Stimulated activated CD8-positive, alpha-beta memory T cell treated with anti-CD3 and anti-CD28 coated beads, Interleukin-15, amount 100 ng/mL, for 24 hours (primary cell): ENCODE measurements at places on chromosomes 11 and 22.

DNA sequence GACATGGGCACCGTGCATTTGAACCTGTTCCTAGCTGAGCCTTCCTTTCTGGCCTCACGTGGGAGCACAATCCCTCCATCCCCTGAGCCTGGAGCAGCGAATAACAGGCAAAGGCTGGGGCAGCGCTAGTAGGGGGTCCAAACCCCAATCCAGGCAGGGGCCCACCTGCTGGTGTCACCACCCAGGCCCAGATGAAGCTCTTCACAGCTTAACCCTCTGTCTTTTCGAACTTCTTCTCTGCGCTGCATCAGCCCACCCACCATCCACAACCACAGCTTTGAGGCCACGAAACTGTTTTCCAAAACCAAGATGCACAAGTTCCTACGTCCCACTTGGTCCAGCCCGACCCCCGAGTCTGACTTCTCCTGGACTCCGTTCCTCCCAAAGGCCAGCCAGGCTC is 11.5 kb downstream of the KCNC1 start:
- DNase-seq = no peak

- no peak for DNase-seq
Measured at GRCh38 chr11:86511086-86511551, 136.4 kb downstream of the CCDC81 start.

DNA sequence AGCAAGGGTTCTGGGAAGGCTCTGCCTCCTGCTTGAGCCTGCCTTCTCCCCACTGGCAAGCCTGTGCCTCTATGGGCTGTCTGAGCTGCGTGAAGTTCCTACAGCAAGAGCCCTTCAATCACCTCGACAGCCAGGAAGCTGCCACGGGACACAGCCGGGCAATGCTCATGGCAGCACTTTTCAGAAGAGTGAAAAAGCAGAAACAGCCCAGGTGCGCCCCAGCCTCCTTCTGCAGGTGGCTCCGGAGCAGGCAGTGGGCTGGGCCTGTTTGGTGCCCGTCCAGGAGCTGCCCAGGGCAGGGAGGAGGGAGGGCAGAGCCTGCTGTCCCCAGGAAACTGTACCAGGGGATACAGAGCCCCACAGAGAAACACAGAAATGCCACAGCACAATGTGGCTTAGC is 24.6 kb upstream of the COMT start:
- DNase-seq = no peak

DNA sequence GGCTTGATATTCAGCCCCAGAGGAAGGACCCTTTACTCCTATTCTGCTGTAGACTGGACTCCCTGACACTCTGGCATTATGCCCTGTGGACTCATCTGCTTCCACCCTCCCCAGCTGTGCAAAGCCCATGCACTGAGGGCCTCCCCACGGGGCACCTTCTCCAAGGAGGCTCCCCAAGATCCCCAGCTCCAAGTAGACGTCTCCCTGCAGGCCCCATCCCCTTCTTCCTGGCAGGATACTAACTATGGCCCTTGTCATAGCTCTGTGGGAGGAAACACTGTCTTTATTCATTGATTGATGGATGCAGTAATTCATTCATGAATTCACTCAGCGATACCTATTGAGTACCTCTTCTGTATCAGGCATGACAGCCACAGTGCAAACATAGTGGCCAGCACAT is 15.3 kb upstream of the APOL6 start:
- no peak for DNase-seq

- no peak for DNase-seq
Measured at GRCh38 chr22:50683994-50684371, 11.4 kb downstream of the SHANK3 start.

- no peak for DNase-seq
Measured at GRCh38 chr11:111909378-111909777, 2.2 kb downstream of the CRYAB start.

GRCh38 chr11:125960771-125961170 is 14.9 kb downstream of the VSIG10L2 start:
- DNase-seq = no peak

- DNase-seq = no peak
Measured at GRCh38 chr11:123640677-123641494, 13.5 kb downstream of the SCN3B start.

DNA sequence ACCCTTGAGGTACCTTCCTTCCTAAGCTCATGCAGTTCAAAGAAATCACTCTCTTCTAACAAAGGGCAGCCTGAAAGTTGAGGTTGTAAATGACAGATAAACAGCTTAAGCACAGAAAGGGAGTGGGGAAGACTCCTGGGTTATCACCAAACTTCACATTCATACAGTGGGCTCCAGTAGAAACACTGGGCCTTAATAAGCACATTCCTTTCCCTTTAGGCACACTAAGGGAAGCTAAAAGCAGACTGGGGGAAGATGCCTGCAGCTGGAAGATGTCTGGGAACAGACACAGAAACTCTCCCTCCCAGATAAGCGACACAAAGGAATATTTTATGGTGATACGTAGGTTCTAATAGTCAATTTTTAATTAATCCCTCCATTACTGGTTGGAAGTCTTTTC is 350.3 kb upstream of the MPPED2 start:
- DNase-seq = no peak

GRCh38 chr11:102589047-102589459 is 36.1 kb downstream of the MMP20 start:
- no peak for DNase-seq

DNA sequence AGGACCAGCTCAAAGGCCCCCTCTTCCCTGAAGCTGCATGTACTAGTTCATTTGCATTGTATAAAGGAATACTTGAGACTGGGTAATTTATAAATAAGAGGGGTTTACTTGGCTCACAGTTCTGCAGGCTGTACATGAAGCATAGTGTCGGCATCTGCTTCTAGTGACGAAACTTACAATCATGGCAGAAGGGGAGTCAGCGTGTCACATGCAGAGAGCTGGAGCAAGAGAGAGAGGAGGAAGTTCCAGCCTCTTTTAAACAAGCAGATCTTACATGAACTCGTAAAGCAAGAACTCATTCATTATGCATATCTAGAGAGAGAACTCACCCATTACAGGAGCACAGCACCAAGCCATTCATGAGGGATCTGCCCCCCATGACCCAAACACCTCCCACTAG is 7.1 kb upstream of the HMGXB4 start:
- DNase-seq = no peak

DNA sequence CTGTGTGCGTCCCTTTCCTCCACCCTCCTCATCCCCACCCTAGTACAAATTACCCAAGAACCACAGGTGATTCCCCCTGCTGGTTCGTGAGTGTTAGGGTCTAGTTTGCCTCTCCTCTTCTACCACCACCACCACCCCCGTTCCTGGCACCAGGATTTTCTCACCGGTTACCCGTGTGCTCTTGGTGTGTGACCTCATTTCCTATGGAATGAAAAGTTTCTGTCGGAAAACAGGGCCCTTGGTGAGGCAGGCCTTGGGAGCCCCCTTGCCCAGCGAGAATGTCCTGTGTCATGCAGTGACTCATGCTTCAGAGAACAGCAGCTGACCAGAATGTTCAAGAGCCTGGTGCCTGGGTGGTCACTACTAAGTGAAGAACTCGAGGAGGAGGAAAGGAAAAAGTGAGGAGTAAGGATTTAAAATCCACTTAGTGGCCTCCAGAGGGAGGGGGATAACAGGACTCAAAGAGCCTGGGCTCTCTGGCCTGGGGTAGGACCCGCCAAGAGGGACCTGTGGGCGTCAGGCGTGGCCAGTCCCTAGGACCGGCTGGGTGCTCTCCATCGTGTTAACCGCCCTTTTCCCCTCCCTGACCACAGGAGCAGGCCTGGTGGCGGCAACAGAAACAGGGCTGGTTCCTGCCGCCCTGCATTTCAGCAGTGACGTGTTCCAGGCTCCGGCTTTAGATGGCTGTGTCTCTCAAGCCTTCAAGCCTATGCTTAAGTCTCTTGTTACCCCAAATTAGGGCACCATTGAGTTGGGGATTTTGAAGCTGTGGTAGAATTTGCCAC is 30.2 kb downstream of the C22orf31 start:
- DNase-seq = no peak

- no peak for DNase-seq
Measured at GRCh38 chr11:78420255-78420764, 2.7 kb upstream of the GAB2 start.
